ENCODE measurements at places on chromosomes 4 and X.

DNA sequence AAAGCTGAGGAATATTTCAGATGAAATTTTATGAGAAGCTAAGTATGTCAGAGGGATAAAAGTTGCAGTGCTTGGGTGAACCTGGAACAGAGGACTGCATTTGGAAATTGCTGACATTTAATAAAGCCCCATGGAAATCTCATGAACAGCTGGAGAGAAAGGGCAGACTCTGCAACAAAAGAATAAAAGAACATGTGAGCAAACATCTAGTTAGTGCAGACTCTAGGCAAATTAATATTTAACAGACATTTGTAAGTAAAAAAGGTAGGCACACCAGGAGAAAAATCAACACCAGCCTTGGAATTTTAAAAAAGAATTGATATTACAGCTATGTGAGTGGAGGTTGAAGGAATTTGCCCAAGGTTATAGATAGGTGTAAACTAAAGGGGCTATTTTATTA, 114.6 kb upstream of the PUDP start:
- no peak for DNase-seq

- no peak for DNase-seq
These were observed 21.0 kb upstream of the UBA6 start for GRCh38 chr4:67721770-67722597.

DNA sequence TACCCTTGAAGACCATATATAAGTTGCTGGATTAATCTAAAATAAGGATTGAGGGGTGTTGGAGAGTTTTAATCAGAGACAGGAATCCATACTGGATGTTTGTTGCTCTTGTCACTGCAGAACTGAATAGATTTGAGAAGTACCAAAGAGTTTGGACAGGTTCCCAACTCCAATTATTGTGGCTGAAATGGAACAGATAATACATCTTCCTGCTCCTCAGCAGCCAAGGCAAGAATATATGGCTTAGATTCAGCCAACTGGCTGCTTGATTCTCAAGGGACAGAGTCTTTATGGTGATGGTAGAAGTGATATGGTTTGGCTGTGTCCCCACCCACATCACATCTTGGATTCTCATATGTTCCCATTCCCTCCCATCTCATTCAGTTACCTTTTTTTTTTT, 97.0 kb upstream of the PDHA2 start:
- no peak for DNase-seq

DNA sequence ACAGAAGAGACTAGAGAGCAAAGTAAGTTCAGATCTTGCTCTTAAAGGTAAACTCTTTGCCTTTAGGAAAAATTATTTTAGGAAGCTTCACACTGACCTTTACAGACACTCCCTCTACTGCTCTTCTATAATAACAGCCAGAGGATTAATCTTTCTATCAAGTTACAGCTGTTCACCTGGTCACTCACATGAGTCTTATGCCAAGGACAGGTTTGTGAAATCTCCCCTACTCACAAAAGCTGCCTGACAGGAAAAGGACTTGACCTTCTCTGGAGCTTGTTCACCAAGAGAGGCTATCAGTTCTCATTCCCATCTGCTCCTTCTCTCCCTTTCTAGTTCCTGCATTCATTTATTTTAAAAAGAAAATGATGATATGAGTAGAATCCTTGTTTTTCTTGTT, 117.3 kb downstream of the C4orf51 start:
- DNase-seq: no peak

DNA sequence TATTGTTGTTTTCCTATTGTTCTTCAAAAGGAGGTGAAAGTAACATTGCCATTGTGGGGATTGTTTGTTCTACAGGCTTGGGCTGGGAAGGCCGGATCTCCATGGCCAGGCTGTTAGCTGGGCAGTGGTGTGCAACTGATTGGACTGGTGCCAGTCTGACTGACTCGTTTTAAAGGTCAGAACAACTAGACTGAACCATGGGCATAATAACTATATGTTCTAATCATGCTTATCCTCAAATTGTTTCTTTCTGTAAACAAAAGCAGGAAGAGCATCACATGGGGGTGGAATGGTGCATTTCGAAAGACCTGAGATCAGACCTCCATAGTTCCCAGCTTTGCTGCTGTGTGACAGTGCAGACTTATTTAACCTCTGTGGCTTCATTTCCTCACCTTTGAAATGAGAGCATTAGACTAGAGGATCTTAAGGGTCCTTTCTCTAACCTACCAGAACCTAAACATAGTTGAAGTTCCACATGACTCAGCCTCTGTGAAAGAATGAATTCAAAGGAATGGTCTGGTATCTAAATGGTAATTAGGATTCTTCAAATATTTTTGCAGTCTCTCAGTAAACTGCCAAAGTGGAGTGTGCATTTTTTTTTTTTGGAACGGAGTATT, 66.7 kb upstream of the PGRMC2 start:
- peak; percentile 30 for DNase-seq

GRCh38 chr4:41209187-41209586, 5.2 kb downstream of the APBB2 start:
- DNase-seq: no peak

DNA sequence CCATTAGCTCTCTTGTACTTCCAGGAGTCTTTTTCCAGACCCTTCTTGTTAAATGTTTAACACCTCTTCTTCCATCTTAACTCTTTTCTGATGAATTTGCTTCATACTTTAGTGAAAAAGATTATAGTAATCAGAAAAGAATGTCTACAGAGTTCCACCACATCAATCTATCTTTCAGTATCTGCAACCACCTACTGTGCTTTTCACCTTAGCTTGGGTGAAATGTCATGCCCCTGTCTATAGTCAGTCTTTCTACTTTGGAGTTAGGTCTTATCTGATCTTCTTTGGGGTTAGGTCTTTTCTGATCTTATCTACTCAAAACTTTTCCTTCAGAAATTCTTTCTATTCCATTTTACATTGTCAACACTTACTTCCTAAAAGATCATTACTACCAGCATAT, 1310.2 kb downstream of the PCDH7 start:
- no peak for DNase-seq

DNA sequence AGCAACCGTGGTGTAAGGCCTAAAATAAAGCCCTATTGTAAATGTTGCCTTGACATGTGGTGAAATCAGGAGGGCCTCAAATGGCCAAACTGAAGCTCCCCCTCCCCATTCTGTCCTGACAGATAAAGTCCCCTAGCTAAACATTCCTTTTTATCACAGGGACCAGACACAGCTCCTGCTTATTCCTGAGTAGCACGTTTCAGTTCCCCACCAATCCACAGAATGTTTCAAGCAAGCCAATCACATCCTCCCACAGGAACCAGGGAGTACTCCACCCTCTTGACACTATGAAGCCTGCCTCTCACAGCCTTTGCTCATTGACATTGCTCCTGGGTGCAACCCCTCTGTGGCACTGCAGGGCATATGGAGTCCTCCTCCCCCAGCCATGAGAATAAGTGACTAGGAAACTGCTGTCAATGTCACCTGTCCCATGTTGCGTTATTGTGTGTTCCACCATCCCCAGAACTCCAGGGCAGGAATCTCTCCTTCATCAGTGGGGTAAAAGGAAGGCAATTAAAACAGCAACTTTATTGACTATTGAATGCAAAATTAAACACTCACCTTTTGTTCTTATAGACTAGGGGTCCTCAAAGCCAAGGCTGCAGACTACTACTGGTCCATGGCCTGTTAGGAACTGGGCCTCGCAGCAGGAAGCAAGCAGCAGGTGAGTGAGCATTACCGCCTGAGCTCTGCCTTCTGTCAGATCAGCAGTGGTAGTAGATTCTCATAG, 128.1 kb downstream of the COL25A1 start:
- DNase-seq: no peak

- DNase-seq: peak; percentile 3
These were observed 231.9 kb upstream of the INTU start for GRCh38 chr4:127400731-127401346.

DNA sequence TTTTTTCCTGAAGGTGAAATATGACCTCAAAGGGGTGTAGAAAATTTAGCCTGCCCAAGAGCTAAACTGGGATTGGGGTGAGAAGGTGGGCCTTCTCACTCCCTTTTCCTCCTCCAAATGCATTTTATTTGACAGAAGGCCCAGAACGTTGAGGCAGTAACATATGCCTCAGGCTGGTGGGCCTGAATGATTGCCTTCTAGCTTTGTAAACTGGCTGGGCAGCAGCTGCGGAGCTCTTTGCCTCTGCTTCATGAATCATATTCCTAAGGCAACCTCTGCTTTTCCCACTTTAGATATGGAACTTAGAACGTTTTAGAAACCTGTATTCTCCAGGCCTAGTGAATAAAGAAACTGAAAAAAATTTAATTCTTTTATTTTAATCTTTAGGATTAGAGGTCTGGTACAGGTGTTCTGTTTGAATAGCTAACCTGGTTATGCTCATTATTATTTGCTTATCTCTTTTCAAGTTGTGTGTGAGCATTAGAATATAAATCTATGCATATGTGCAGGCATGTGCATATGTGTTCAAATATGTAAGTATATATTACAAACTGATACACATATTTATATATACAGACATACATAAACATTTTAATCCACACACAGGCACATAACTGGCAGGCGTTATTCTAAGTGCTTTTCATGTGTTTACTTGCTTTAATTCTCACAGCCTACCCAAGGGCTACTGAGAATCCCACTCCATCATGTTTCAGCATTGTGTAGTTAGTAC, 11.5 kb downstream of the PRDM8 start:
- DNase-seq: no peak

GRCh38 chr4:119785963-119786362, 157.4 kb upstream of the PDE5A start:
- no peak for DNase-seq

DNA sequence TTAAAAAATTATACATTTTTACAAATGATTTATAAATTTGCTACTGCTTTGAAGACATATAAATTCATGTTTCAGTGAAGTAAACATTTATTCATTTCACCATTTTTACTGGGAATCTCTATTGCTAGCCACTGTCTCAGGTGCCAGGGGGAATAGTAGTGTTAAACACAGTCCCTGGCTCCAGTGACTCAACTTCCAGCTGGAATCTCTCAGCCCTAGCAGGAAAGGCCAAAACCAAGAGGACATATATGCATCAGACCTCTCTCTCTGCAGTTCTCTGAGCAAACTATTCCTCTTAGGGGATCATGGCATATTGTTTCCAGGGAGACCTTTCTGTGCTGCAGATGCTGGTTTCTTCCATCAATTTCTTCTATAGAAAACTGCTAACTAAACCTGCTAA, 1009.0 kb upstream of the LCORL start:
- no peak for DNase-seq

GRCh38 chr4:152556283-152556682, 20.4 kb upstream of the FBXW7 start:
- DNase-seq: no peak

GRCh38 chr4:53050361-53050774, 188.3 kb downstream of the RASL11B start:
- DNase-seq: no peak

GRCh38 chr4:113760094-113760794, 1.3 kb downstream of the CAMK2D start:
- peak; percentile 41 for DNase-seq

DNA sequence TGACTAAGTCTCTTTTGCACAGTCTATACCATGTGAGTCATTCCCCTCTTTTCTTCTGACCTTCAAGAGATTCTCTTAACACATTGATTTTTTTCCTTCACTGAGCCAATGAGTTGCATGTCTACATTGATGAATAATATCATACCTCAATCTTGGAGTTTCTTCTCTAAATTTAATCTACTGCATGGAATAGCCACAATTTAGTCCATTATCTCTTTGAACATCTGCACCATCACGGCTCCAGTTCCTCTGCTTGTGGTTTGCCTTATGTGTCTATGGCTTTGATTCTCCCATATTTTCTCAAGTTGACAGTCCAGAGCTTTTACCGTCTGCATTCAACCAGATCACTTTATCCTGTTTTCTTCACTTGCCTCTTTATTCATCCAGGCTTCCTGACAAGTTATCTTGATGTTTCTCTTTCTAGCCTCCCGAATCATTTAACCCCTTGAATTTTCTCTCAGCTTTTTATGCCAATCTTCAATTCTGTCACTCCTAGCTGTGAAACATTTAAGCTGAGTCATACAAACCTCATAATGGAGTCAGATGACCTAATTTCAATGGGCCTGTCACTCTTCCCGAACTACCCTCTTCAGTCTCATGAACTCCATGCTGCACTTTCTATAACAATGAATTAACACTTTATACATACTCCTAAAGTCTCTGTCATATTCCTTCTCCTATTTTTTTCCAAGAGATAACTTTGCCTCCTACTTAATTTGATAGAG, 222.3 kb downstream of the CPE start:
- no peak for DNase-seq

DNA sequence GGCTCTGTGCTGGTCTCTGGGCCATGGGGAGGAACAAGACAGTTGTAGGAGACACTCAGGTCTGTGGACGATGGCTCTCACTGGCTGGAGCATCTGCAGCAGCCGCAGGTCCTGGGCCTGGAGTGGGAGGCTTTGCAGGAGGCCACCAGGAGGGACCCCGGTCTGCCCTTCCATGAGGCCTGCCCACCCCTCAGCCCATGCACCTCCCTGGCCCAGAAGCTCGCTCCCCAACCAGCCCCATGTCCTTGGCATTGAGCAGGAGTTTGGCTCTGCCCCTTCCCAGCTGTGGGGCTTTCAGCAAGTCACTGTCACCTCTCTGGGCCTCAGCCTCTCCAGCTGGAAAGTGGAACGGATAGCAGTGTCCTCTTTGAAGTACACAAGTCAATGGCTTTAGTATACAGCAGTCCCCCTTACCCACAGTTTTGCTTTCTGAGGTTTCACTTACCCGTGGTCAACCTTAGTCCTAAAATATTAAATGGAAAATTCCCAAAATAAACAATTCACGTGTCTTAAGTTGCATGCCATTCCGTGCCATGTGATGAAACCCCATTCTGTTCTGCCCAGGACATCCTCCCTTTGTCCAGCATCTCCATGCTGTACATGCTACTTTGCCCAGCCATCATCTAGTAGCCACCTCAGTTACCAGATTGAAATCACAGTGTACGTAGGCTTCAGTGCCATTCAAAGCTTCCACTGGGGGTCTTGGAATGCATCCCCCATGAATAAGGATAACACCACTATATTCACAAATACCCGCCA, 104.0 kb downstream of the CPZ start:
- no peak for DNase-seq

GRCh38 chrX:134158821-134159512, 78.0 kb upstream of the CCDC160 start:
- no peak for DNase-seq

DNA sequence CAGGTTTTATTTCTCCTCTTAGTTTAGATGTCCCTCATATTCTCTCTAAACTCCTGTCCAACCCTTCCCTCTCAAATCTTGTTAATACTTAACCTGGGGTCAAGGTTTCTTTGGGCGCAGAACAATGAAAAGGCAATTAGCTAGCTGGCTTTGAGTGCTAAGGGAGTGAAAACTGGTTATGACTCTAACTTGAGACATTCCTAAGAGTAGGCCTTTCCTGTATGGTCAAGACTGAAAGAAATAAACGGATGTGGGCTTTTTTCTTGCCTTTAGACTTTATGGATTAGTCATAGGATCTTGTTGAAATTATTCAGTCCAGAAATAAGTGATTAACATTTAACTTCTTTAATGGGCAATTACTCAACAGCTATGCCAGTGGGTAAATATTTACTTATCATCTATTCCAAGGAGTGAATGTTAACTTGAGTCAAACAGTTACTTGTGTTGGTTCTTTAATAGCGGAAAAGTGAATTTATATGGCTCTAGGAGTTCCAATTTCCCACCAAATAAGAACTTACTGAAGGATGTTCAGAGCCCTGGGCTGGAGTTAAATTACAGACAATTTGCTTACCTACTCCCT, 141.7 kb upstream of the SCML1 start:
- no peak for DNase-seq

- no peak for DNase-seq
These were observed 542.2 kb upstream of the EPHA5 start for GRCh38 chr4:66212489-66212888.

- DNase-seq: no peak
These were observed at the start of gene ARR3 for GRCh38 chrX:70268034-70268433. Gene ARR3 (plus strand): TSS chrX:70268334. CDS start chrX:70269386, 1,052 bp downstream.

Data from NCI-H748 treated with DMSO at 0.1 percent for 48 hours (cell line).